Activated effector memory CD4-positive, alpha-beta T cell treated with Interleukin-2 at 50 U/mL for 16 hours (primary cell): ENCODE measurements at places on chromosomes 13 and 19.
A peak's percentile ranks its signal among the peaks of the same experiment; 100 is the strongest.

- DNase-seq: no peak
Measured at GRCh38 chr13:85241060-85241459, 558.2 kb downstream of the SLITRK6 start.

GRCh38 chr19:45100201-45100600, 7.2 kb downstream of the PPP1R37 start:
- no peak for DNase-seq

DNA sequence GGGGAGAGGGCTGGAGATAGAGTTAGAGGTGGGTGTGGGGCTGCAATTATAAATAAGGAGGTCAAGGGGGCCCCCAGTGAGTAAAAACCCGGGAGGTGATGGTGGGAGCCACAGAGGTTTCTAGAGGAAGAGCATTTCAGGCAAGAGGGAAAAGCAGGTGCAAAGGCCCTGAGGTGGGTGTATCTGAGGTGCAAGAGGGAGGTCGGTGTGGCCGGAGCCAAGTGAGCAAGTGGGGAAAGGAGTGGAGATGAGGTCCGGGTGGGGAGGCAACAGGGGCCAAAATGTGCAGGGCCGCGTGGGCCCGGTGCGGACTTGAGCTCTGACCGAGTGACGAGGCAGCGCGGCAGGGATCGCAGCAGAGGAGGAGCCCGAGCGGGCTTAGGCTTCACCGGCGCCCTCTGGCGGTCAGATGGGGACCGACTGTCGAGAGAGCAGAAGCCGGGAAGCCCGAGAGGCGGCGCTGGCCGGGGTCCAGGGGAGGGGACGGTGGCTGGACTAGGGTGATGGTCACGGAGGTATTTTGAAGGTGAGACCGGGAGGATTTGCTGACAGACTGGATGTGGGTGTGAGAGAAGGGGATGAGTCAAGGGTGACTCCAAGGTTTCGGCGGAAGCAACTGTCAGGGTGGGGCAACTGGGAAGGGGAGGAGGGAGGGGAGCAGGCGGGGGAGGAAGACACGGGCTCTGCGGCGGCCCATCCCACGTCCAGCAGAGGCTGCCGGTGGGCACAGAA, 17.7 kb upstream of the SPACA4 start:
- peak; percentile 73 for DNase-seq

DNA sequence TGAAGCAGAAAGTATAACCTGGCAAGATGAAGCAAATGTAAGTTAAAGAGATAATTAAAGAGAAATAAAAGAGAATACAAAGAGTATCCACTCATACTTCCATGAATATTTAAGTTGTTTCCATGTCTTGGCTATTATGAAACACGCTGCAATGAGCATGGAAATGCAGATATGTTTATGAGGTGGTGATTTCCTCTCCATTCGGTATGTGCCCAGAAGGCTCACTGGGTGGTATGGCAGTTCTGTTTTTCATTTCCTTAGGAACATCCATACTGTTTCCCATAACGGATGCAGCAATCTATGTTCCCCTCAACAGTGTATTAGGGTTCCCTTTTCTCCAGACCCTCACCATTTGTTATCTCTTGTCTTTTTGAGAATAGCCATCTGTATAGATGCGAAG, 272.6 kb upstream of the SOX21 start:
- no peak for DNase-seq

DNA sequence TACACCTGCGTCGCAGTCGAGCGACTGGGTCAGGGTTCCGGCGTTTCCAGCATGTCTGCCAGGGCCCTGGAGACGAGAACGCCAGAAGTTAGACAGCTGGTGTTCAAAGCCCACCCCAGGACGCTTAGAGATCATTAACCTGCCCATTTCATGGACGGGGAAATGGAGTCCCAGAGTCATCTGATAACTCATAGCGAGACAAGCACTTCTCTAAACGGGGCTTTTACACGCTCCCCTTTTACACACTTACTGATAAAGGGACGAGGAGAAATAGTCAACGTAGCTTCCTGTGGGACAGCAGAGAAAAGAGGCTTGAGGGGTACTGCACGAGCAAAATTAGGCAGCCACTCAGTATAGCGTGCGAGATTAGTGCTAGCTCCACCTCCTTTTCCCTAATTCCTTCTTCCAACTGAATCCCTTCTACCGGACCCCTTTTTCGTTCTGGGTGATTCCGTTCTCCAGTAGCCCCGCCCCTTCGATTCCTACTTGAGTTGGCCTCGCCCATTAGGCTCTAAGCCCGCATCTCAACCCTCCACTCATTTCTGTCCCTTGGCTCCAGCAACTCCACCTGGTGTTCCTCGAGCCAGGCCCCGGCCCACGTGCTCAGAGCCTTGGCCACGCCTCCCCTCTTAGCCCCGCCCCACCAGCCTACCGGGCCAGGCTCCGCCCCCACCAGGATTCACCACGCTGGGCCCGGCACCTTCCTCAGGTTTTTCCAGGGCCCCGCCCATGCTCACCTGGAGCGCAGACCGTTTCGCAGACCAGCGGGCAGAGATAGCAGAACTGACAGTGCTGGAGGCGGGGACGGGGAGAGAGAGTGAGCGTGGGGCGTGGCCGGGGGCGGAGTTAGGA, 3.7 kb downstream of the HRC start:
- DNase-seq: no peak
